ENCODE measurements at places on chromosomes 3 and 15.

DNA sequence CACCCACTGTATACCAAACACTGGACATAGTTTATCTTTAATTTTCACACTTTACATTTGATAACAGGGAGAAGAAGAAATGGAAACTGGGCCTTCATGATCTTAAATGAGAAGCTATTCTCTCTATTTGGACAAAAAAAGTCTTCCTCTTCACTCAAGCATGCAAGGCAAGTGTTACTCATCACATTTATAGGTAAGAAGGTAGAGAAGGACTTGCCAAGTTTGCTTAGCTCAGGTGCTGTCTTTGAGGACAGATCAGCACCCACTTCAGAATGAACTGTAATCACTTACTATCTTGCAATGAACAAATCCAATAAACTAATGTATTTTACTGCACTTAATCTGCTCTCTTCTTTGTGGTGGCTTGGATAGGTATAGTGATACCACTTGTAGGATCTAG is 1.1 kb upstream of the MYH15 start:
- DNase-seq, result no peak

DNA sequence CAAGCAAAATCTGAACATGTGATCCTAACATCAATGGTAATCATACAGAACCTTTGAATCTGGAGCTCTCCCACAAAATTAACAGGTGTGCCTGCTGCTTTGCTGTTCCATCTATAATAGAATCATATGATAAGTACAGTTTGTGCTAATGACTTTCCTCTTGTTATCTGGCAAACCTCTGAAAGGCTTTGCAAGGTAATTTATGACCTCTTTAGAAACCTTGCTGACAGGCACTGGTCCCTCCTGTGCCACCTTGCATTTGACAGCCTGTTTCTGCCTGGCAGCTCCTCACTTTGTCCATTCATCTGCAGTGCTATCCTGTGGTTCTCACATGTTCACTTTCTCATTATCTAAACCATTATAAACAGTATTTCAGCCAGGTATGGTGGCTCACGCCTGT is 10.2 kb upstream of the HTR3C start:
- DNase-seq, result no peak

DNA sequence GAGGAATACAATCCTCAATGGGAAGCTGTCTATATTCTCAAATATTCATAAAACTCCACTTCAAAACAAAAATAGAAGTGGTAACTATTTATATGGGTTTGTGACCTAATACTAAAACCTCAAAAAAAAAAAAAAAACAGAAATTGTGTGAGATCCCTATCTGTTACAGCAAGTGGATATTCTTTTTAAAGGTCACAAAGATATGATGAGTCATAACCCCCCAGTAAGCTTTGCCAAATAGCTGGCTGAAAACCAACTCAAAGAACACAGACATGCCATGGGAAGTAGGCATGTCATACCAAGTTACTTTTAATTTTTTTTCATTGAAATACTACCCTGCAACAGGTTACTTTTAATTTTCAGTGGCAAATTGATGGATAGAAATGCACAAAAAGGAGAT is 62.5 kb downstream of the CBLB start:
- DNase-seq, result no peak

GRCh38 chr15:75891895-75892294 is 11.8 kb upstream of the FBXO22 start:
- no peak for DNase-seq

GRCh38 chr3:13878281-13879101 is 1.4 kb downstream of the WNT7A start:
- DNase-seq, result no peak

- no peak for DNase-seq
Measured at GRCh38 chr15:76974456-76975036, 20.4 kb upstream of the PSTPIP1 start.

GRCh38 chr3:134651347-134652041 is 672 bp upstream of the KY start:
- DNase-seq, result no peak

GRCh38 chr15:45126535-45127158 is 3.0 kb downstream of the DUOXA1 start:
- DNase-seq, result peak; percentile 45
